Activated naive CD4-positive, alpha-beta T cell treated with anti-CD3 and anti-CD28 coated beads, Interleukin-2, amount 10 ng/mL, durations not matched to agents 7 days and 5 days (primary cell): ENCODE measurements at places on chromosomes 3 and 15.
A peak's percentile ranks its signal among the peaks of the same experiment; 100 is the strongest.

GRCh38 chr15:43299411-43299810 lies 31.0 kb downstream of the LCMT2 start:
- no peak for DNase-seq

DNA sequence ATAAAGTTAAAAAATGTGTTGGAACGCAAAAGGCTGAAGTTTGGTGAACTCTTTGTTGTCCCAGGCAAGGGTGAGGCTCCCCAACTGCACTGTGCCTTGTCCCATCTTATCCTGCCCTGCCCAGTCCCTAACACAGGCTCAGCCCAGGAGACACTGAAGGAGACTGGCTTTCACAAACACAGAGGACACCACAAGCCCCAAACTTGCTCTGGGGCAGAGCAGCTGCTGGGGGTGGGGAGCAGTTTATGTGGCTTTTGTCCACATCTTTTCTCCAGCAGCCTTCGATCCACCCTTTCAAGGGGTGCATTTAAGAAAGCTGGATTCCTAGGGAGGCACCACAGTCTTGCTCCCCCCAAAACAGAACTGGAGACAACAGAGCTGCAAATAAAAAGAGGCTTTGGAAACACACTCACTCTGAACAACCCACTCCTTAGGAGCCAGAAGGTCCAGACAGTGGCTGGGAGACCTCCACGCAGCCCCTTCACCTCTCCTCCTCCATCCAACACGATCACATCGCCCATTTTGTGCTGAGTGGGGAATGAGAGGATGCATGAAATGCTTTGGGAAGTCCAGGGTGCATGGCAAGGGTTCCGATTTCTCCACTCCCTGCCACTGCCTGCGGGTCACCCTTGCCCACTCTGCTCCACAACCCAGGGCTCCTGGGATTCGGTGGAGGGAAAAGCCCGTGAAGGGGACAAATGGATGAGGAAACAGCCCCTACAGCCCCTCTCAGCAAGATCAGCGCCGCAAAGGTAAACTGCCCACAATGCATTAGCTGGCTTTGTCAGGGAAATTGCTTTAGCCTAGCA lies 260.5 kb upstream of the TLE3 start:
- DNase-seq, result no peak

DNA sequence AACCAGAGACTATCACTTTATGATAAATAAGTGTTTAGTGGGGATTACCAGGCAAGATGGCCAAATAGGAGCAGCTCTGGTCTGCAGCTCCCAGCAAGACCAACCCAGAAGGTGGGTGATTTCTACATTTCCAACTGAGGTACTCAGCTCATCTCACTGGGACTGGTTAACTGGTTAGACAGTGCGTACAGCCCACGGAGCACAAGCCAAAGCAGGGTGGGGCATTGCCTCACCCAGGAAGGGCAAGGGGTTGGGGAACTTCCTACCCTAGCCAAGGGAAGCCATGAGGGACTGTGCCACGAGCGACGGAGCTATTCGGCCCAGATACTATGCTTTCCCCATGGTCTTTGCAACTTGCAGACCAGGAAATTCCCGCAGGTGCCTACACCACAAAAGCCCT lies 171.0 kb downstream of the CTNNB1 start:
- DNase-seq, result no peak

GRCh38 chr3:119723022-119723421 lies 20.2 kb downstream of the CFAP91 start:
- no peak for DNase-seq

DNA sequence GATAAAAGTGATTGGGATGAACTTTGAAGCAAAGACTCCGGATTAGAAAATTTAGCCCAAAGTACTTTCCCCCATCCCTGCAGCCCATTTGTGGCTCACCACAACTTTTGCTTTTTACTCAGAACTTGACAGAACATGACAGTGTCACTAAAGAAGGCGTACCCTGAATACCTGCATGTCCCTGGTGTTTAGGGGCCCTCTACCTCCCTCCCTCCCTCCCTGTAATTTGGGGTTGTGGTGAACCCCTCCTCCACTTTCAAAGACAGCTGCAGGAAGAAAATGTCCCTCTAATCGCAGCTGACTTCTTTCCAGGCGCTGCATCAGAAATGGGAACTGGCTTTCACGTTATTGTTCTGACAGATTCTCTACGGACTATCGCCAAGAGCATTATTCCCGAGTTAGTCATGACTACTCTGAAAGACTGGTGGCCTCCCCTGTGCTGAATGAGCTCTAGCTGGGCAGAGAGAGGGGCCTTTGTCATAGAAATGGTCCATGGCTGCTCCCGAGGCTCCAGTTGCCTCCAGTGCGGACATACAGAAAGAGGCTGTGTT lies 93.2 kb upstream of the ARHGEF3 start:
- DNase-seq, result peak; percentile 27

- DNase-seq, result no peak
Measured at GRCh38 chr3:112629425-112629824, 11.5 kb downstream of the CCDC80 start.

DNA sequence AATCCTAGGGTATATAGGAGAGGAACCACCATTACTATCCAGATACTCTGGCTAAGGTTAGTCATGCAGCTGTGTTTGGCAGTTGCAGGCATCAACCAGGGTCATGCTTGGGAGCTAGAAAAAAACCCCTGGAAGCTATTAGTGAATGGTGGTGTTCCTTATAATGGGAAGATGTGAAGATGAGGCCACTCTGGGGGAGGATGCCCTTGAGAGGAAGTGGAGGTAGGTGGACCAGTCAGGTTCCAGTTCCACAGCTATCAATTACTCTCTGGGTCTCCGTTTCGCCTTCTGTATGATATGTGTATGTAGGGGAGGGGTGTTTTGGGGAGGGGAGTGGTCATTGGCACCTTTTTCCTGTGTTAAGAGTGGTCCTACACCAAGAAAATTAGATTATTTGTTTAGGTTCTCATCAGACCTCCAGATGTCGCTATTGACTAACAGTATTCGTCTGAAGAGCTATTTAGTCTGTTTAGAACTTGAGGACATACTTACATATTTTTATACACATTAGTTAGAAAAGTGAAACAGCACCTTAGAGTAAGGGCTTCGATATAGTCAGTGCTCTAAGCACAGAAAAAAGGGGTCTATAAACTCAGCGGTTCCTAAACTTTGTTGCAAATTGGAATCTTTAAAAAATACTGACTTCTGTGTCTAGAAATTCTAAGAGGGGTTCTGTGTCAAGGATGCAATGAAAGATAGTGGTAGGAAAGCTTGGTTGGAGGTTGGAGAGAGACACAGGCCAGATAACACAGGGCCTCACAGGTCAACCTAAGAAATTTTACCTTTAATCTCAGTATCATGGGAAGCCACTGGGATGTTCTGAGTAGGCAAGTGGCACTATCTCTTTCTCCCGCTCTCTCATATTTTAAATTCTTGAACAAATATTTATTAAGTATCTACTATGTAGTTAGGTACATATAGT lies 9.1 kb upstream of the HPS3 start:
- no peak for DNase-seq

DNA sequence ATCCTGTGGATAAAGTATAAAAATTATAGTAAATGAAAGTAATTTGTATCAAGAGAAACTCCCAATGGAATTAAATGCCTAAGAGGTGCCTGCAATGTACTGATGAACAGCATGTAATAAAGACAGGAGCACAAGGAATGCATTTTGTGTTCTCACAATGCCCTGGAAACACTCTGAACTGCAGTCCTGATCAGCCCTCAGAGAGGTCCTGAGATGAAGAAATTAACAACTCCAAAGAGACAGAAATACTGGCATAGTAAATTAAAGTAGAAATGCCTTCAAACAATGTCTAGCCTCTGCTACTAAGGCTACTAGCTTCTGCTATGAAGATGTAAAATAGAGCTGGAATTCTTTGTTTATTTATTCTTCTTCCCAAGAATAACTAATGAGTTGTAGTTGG lies 59.9 kb downstream of the CFAP20DC start:
- no peak for DNase-seq

- no peak for DNase-seq
Measured at GRCh38 chr3:193827040-193827669, 234.1 kb downstream of the OPA1 start.

- DNase-seq, result no peak
Measured at GRCh38 chr3:17874636-17875035, 132.2 kb upstream of the TBC1D5 start.

GRCh38 chr3:126960604-126960995 lies 22.3 kb upstream of the PLXNA1 start:
- peak; percentile 15 for DNase-seq

GRCh38 chr15:45704329-45705249 lies 69.8 kb downstream of the SQOR start:
- peak; percentile 50 for DNase-seq

GRCh38 chr15:72491768-72492167 lies 17.6 kb downstream of the ARIH1 start:
- no peak for DNase-seq

DNA sequence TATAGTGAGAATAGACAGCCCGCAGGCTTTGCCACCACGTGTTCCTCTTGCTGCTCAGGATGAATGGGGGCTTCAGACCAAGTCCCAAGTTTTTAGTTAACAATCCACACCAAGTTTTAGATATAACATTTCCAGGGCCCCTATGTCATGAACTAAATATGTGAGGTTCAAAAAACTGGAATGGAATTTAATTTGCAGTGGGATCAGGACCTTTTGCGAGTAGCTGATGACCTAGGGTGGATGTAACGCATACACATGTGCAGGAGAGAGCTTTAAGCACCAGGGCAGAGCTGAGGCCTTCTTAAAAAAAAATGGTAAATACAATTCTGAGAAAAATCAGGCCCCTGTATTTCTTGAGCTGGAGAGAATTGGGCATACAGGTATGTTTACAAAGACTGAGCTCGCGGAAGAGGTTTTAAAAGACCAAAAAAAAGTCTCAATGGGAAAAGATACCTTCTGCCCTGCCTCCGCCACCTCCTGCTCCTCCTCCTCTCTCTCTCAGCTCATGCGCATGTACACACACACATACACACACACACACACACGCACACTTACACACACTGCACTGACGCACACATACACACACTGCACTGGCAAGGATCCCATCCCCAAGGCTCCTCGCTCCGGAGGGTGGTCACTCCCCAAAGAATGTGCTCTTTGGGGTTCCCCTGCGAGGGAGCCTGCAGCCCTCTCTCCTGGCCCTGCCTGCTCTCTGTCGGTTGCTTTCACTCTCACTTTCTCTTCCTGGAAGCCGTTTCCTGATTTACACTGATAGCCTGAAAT lies 48.2 kb upstream of the IGF1R start:
- DNase-seq, result peak; percentile 77

DNA sequence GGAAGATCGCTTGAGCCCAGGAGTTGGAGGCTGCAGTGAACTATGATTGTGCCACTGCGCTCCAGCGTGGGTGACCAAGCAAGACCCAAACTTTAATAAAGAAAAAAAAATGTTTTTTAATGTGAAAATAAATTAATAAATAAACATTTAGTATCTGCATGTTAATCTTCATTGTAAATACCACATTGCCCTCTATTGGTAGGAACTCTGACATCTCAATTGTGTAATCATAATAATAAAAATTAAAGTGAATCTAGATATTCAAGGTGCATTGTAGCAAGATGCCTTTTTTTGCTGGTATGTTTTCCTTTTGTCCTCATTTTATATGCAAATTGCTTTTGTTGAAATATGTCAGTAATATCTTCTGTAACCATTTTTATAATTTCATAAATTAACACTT lies 95.0 kb upstream of the LIMD1 start:
- DNase-seq, result no peak

DNA sequence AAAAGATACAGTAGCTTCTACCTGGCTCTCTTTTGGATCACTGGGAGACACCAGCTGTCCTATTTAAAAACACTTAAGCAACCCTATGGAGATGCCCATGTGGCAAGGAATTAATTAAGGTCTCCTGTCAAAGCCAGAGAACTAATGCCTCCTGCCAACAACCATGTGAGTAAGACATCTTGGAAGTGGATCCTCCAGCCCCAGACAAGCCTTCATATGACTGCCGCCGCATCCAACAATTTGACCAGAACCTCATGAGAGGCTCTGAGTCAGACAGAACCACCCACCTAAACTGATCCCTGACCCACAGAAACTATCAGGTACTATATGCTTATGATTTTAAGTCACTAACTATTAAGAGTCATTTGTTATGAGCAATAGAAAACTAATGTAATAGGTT lies 22.3 kb downstream of the IFT80 start:
- no peak for DNase-seq

- DNase-seq, result no peak
Measured at GRCh38 chr15:56496635-56497034, 31.7 kb upstream of the MNS1 start.

- no peak for DNase-seq
Measured at GRCh38 chr15:65377105-65377975, 462 bp downstream of the IGDCC3 start.

DNA sequence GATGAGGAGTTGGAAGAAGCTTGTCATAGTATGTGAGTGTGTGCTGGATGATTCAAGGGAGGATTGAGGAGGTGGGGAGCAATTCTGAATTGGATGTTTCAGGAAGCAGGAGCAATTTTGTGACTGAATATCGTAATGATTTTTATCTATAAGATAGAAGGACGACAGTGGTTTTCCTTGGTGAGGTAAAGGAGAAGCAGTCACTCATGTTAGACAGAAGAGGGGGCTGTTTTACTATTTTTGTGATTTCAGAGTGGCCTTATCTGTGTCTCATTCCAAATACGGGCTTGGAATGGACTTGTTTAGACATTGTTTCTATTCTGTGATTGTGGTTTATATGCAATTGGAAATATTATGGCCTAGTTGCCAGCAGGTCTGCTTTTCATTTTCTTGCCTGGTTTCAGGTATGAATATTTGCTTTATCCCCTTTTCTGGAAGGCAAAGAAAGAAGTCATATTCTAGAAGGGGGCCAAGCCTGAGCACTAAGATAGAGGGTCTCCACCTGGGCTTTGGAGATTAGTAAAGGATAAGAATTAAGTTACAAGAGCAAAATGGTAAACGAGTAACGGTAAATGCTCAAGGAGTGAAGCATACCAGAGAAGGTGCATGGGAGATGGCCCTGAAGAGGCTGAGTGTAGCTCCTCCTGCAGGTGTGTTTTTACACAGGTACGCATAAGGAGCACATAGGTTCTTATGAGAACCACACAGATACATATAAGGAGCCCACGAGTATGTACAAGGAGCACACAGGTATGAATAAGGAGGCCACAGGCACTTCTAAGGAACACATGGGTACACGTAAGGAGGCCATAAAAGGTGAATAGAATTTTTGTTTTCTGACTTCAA lies 124.6 kb upstream of the KCNAB1 start:
- no peak for DNase-seq

- no peak for DNase-seq
Measured at GRCh38 chr3:126373682-126374601, 16.7 kb upstream of the KLF15 start.
